ENCODE measurements at places on chromosomes 3 and 15.

DNA sequence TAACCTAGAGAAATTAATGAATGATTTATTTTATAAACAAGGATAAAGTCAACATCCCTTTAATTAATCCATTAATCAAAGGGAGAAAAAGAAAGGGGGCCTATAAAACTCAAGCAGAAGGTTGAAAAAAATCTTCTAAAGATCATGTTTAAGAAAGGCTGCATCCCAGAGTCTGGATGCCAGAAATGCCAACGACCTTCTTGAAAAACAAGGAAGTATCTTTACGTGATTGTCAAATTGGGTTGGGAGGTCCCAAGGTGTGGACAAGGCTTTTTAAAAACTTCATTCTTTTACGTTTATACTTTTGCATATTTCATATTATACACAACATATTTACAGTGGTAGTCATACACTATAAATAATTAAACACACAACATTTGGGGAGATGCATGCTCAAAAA, 1.6 kb downstream of the GOLGB1 start:
- no peak for DNase-seq

DNA sequence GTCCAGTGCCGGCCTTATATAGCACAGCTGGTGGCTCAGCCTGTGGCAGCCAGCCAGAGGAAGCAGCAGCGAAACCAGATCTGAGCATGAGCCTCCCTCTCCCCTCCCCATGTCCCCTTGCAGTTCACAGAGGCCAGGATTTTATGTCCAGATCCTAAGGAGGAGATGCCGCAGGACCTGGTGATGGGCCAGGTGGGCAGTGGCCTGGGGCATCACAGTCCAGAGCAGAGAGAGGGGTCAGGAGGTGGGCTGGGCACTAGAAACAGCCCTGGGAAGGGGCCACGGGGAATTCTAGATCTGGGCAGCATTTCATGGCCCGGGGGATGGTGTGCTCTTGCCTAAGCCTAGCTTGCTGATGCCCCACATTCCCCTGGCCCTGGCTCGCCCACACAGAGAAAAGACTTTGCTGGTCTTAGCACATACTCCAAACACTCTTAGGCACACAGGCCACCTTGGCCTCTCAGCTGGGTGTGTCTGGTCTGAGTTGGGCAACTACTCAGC, 259 bp upstream of the CILP start:
- no peak for DNase-seq

DNA sequence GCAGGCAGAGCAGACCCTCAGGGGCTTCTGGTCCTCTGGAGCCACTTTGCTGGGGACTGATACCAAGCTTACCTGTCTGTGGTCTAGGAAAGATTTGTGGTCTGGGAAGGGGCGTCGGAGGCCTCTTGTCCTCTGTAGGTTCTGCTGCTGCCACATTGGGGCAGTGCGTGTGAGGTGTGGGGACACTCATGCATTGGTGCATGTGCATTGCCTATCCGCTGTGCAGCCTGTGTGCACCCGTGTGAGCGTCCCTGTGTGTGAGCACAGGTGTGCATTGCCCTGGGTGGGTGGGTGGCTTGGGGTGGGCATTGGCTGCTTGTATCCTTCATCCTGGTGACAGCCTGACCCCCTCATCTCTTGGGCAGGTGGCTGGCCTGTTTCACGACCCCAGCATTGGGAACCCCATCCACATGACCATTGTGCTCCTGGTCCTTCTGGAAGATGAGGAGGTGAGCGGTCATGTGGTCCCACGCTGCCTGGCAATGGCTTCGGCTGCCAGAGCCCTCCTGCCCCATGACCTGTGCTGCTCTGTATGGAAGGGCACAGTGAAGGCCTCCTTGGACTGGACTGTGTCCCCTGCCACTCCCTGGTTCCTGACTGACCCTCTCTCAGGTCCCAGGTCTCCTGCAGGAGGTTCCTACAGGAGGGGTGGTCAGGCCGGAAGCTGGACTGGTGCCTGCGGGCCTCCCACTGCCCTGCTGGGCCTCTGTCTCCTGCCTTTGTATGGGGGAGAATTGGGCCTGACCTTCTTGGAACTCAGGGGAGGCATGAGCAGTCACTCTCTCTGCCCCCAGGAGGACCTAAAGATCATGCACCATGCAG, 41.5 kb downstream of the SAXO2 start:
- no peak for DNase-seq

GRCh38 chr3:49553324-49553691, 969 bp upstream of the BSN start:
- no peak for DNase-seq

DNA sequence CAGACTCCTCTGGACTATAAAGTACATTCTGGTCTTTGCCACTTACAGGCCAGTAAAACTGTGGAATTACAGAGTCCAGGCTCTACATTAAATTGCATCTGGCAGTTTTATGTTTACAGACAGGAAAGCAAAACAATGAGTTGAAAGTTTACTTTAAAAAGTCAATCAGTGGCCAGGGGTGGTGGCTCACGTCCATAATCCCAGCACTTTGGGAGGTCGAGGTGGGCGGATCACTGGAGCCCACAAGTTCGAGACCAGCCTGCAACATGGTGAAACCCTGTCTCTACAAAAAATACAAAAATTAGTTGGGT, 53.8 kb downstream of the TM4SF4 start:
- DNase-seq, result no peak

DNA sequence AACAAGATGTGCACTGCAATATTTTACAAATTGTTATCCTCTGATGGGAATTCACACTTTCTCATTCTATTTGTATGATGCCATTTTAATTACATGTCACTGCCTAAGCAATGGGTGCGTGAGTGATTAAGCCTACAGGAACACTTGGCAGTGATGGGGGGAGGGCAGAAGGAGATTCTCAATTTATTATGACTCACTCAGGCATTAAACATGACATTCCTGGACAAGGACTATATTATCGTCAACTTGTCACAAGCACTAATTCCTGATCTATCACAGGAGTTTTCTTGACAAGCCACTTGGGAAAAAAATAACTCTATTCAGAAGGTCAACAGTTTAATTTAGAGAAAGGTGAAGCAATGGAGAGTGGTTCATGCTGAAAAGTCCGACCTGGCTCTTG, 556.8 kb downstream of the NSUN3 start:
- no peak for DNase-seq

DNA sequence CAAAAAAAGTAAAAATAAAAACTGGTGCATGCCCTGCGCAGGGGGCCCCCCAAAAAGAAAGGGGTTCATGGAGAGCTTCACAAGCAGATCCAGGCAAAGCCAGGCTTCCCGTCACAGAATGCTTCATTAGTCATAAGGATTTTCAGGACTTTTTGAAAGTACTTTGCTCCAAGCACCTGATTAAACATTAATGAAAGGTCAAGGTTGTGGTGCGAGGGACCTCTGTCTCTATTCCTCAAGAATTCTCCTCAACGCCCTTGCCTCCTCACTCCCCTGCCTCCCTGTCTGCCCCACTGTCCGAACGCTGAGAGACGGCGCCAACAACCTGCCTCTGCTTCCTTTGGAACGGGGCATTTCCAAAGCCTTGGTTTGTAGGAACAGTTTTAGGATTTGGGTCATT, 240.1 kb upstream of the IGF1R start:
- DNase-seq, result no peak

DNA sequence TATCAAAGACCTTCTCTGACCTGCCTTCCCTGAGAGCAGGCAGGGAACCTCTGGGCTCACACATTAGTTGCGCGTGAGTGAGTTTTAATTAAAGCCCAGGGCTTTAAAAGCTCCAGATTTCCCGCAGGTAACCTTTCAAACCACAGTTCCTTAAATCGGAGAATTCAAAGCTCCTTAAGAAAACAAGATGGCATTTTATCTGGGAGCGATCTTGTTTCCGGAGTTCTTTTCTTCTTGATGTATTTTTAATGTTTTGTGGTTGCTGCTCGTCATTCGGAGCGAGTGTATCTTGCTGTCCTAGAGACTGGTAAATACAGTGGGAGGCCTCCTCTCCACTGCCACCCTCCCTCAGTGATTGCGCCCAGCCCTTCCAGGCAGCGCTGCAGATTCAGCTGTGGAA, 284.3 kb downstream of the CLSTN2 start:
- DNase-seq, result no peak

- no peak for DNase-seq
Measured at GRCh38 chr3:37862903-37863815, 1.5 kb downstream of the CTDSPL start.

DNA sequence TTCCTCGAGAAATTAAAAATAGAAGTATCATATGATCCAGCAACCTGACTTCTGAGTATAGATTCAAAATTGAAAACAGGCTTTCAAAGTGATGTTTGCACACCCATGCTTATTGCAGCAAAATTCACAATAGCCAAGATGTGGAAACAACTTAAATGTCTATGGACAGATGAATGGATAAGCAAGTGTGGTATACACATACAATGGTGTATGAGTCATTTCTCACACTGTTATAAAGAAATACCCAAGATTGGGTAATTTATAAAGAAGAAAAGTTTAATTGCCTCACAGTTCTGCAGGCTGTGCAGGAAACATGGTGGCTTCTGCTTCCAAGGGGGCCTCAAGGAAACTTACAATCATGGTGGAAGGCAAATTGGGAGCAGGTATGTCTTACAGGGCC, 100.8 kb downstream of the KLF13 start:
- no peak for DNase-seq

DNA sequence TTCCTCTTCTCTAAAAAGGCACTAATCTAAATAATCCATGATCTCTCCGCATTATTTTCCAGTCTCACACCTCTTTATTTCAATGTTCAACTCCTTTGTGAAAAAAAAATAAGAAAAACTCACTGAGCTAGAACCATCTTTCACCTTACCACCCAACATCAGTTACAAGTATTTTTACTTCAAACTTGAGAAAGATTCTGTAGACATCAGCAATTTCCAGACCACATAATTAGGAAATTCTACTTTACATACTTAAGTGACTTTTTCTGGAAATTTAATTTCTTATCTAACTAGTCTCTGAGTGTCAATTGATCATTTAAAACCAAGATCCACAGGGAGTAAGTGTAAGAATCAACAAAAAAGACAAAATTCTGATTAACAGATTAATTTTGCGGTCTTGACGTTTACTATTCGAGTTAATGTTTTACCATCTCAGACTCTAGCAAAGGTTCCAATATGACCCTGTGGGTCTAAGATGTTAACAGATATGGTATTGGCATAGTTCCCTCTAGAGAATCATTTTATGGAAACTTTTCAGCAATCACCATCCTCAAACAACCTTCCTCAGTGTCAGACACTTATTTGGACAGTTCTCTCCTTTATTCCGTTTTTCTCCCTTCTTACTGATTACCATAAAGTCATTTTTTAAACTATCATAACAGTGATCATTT, 5.1 kb downstream of the ATP13A3 start:
- no peak for DNase-seq

- DNase-seq, result no peak
Measured at GRCh38 chr3:42519568-42519962, 17.1 kb downstream of the VIPR1 start.

DNA sequence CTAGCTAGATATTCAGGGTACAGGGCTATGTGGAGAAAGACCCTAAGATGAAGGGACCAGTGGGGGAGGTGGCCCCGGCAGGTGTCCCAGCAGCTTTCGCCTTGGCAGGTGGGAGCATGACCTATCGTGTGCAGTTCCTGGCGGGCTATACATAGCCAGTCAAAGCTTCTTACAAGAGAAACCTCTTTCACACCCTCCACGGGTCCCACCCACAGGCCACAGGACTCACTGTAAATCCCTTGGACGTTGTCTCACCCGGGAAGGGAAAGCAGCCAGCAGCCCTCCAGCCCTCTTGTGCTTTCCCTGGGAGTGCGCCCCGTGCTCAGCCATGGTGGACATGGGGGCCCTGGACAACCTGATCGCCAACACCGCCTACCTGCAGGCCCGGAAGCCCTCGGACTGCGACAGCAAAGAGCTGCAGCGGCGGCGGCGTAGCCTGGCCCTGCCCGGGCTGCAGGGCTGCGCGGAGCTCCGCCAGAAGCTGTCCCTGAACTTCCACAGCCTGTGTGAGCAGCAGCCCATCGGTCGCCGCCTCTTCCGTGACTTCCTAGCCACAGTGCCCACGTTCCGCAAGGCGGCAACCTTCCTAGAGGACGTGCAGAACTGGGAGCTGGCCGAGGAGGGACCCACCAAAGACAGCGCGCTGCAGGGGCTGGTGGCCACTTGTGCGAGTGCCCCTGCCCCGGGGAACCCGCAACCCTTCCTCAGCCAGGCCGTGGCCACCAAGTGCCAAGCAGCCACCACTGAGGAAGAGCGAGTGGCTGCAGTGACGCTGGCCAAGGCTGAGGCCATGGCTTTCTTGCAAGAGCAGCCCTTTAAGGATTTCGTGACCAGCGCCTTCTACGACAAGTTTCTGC, 15.0 kb downstream of the GRK7 start:
- DNase-seq, result no peak

DNA sequence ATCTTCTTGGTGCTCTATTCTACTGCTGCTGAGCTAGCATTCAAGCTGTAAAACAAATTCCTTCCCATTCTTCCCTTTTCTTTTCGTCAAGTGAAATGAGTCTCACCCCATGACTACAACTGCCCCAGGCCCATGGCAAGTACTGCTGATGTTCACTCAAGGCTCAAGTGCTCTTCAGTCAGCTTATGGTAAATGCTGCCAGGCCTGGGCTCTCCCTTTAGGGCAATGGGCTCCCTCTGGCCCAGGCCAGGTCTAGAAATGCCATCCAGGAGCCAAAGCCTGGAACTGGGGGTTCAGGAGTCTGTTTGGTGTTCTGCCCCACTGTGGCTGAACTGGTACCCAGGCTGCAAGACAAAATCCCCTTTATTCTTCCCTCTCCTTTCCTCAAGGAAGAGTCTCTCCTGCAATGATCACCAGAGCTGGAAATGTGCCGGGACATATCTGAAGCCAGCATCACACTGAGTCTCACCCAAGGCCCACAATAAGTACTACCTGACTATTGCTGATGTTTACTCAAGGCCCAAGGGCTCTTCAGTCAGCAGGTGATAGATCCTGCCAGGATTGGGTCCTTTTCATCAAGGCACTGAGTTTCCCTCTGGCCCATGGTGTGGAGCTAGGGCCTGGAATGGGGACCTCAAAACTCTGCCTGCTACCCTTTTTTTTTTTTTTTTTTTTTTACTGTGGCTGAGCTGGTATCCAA, 205.0 kb upstream of the STAC start:
- DNase-seq, result no peak

GRCh38 chr3:46585799-46586693, 19.9 kb upstream of the LRRC2 start:
- no peak for DNase-seq

GRCh38 chr15:39870537-39870936, 49.5 kb downstream of the GPR176 start:
- no peak for DNase-seq

GRCh38 chr15:83379579-83379959, 67.6 kb upstream of the SH3GL3 start:
- no peak for DNase-seq

- no peak for DNase-seq
Measured at GRCh38 chr3:112974178-112974517, 755 bp downstream of the CD200R1 start.

DNA sequence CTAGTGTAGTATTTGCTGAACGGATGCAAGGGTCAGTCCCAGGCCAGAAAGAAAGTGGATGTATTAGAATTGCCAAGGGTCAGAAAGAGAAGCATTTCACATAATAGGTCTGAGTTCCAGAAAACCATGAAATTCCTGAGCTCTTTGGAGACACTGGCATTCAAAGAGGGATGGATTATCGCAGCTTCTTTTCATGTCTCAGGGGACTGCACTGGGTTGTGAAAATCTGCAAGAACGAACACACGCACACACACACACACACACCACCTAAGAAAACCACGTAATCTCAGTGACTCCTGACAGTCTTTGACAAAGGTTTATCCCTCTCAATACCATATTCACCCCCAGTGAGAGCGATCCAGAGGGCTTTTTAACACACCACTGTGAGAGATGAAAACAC, 57.9 kb downstream of the TIPARP start:
- no peak for DNase-seq

Data from stimulated activated CD8-positive, alpha-beta memory T cell treated with anti-CD3 and anti-CD28 coated beads, Interleukin-15, amount 100 ng/mL, for 24 hours (primary cell).